ENCODE measurements at places on chromosomes 7 and 10.

GRCh38 chr10:85979598-85979997, 387.0 kb downstream of the GRID1 start:
- DNase-seq = no peak

GRCh38 chr10:58573144-58573543, 60.5 kb downstream of the BICC1 start:
- no peak for DNase-seq

GRCh38 chr10:123742751-123743440, 76.7 kb downstream of the GPR26 start:
- no peak for DNase-seq

DNA sequence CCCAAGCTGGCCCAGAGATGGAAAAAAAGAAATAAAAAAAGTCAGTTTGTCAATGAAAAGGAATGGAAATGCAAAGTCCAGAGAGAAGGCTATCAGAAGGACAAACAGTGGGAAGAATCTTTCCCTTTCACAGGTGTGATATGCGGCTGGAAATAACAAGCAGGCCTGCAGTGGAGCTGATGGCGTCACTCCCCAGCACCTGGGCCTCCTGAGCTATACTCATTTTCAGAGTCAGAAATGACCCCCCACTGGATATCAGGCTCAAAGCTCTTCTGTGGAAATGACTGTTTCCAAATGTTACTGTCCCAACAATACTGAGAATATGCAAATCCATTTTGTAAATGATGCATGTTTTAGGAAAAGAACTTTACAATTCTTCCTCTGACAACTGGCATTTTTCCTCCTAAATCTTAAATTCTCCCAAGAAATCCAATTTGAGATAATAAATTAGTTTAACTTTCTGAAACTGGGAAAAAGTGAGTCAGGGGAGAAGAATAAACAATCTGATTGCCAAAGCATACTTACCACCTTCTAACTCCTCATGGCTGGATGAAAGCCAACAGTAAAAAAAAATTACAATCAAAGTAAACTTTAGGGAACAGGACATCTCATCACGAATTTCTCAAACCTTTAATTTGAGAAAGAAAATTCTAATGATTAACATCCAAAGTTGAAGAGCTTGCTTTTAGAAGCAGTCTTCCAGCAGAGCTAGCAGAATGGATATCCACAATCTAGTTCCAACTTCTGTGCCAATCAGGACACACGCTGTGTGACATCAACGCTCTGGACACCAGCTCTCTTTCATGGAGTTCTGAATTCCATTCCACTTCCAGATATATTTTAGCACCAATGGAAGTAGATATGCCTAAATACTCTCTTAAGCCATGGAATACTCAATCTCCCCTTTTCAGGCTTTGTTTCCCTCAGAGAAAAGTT, 5.3 kb upstream of the CUZD1 start:
- no peak for DNase-seq

GRCh38 chr10:99560277-99561126, 27.8 kb downstream of the NKX2-3 start:
- DNase-seq = no peak

DNA sequence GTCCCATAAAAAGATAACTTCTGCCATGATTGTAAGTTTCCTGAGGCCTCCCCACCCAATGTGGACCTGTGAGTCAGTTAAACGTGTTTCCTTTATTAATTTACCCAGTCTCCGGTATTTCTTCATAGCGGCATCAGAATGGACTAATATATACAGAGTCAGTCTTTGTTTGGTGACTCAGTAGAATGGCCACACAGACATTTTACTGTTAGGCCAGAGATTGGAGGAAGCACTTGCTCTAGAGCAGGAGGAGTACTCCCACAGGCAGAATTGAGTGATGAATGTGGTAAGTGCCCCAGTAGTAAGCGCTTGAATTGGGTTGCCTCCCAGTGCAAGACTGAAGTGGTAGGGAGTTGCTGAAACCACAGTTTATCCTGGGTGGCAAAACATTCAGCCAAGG, 149.5 kb upstream of the SMIM30 start:
- DNase-seq = no peak

- DNase-seq = no peak
These were observed 90.2 kb upstream of the CACUL1 start for GRCh38 chr10:118844731-118845521.

- no peak for DNase-seq
These were observed 16.5 kb downstream of the BICC1 start for GRCh38 chr10:58529077-58529728.

DNA sequence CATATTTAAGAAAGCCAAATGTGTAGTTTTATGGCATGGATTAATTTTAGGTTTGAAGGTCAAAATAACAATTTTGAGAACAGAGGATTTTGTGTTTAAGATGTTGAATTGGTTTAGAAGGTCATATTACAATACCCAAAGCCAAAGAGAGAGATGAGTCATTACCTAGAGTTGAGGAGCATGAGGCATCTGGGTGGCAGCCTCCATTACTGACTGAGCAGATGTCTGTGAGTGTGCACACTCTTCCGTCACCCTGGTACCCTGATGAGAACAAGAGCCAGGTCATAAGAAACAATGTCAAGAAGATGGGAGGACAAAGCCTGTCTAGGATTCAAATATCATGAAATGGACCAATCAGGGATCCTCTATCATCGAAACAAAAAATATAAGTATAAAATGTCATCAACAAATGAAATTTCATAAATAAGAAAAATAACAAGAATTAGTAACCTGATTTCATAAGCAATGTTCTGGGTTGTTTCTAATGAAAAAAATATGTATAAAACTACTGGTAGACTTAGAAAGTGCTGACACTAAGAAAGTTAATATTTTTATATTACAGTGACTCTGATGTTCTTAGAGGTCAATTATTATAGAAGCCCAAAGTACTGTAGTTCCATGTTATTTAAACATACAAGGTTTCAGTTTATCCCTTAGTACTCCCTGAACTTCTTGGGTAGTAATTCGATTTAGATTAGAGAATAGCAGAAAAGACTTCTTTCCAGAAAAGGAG, 20.0 kb downstream of the CUBN start:
- DNase-seq = no peak

GRCh38 chr10:104036518-104037260, 49.0 kb downstream of the COL17A1 start:
- DNase-seq = no peak

DNA sequence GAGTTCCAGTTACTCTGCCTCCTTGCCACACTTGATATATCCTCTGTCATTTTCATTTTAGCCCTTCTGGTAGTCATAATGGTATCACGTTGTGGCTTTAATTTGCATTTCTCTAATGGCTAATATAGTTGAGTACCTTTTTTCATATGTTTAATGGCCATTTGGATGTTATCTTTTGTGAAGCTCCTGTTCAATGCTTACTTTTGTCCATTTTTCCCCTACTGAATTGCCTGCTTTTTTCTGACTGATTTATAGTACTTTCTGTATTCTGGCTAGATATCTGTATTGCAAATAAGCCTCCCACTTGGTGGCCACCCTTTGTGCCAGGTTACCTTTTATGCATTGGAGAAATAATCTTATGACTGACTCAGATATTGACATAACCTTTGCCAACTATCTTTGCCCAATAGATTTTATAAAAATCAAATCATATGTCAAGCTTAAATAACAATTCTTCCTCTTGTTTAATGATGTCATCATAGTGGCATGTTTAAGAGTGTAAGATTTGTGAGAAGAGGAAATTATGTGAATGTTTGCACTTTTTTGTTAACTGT, 50.6 kb downstream of the PRPF18 start:
- no peak for DNase-seq

DNA sequence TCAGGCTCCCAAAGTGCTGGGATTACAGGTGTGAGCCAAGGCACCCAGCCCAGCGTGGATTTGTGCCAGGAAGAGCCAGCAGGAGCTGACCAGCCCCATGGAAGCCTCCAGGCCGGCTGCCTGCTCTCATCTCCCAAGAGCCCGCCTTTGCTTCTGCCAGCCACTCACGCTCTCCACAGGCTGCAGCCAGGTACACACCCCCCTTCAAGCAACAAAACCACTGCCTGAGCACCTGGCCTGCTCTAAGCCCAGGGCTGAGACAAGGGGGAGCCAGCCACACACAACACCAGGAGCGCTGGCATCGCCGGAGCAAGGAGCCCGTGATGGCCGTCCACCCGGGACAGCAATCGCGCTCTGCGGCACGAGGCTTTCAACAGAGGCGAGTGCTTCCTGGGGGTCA, 34.5 kb downstream of the MAD1L1 start:
- DNase-seq = no peak

DNA sequence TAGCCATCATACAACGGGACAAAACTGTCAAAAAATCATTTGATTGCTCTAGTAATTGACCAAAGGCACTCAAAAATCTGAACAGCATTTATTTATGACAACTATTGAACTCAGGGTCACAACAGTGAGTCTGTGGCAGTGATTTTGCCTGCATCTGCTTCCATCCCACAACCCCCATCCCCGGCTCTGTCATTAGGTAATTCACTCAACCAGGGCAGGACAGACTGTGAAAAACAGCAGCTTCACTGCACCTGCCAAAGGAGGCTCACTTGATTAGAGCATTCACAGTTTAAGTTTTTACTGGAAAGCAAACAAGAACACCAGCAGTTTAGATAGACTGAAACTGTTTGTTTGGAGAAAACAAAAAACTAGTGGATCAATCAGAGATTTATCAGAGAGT, 22.2 kb downstream of the NRCAM start:
- no peak for DNase-seq

DNA sequence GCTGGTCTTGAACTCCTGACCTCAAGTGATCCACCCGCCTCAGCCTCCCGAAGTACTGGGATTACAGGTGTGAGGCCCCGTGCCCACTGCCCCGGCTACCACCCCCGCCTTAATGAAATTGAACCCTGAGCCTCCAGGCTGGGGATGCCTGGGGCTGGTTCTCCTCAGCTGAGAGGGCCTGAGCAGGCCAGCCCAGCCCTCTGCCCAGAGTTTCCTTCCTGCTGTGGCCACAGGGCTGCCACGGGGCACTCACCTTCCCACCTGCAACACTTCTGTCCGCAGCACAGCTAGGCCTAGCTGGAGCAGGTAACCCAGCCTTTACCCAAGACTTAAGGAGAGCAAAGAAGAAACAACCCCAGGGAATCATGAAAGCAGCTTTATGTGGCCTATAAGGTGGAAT, 78.1 kb upstream of the ANLN start:
- no peak for DNase-seq

DNA sequence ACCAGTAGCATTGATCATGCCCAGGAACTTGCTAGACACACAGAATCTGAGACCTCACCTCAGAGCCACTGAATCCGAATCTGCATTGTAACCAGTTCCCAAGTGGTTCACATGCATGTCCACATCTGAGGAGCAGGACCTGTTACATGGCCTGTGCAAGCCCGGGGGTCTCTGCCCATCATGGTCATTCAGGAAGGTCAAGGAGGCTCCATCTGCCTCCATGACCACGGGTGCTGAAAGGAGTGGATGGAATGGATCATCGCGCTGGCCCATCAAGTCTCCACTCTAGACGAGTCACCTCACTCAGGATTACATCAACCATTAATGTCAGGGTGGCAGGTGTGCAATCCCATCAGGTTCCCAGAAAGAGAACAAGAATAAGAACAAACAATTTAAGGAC, 85.8 kb upstream of the ADAM12 start:
- no peak for DNase-seq

GRCh38 chr10:122875843-122876466, 3.4 kb downstream of the FAM24B start:
- no peak for DNase-seq

DNA sequence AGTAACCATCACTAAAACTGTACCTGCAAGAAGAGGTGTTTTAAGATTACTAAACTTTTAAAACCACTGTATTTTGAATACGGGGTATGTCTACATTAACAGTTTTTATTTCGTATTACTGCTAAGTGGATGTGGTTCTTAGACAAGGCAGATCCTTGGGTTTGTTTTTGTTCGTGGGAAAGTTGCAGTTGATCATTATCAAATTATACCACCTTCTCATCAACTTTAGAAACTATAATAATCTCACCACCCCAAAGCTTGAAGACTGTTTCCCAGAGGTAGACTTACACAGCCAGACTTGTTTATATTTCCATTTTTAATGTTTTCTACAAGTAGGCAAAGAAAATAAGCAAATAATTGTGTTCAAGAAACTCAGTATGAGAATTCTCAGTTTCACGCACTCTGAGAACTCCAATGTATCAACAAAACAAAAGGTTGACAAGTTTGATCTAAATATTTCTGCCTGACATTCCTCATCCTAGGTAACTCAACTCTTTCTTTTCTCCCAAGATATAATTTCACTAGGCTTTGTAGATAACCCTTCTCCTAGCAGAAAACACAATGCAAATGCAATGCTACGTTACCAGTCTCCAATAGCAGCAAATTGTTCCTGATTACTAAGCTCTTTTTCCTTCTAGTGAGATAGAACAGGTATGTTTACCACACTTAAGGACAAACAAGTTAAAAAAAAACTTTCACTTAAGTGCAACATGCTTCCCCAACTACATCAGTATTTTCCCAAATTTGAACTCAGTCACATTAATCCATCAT, 36.0 kb downstream of the IGF2BP3 start:
- no peak for DNase-seq

DNA sequence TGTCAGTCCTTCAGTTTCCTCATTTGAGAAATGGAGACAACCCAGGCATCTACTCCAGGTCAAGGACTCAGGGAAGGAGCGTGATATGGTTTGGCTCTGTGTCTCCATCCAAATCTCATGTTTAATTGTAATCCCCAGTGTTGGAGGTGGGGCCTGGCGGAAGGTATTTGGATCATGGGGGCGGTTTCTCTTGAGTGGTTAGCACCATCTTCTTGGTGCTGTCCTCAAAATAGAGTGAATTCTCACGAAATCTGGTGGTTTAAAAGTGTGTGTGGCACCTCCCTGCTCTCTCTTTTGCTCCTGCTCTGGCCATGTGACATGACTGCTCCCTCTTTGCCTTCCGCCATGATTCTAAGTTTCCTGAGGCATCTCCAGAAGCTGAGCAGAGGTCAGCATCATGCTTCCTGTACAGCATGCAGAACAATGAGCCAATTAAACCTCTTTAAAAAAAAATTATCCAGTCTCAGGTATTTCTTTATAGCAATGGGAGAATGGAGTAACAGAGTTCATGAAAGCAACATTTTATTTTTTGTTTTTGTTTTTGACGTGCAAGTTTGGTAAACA, 30.0 kb downstream of the ARHGAP22 start:
- no peak for DNase-seq

- DNase-seq = no peak
These were observed 3.1 kb downstream of the CNPY1 start for GRCh38 chr7:155543011-155543876.

GRCh38 chr7:133139350-133139749, 57.5 kb upstream of the CHCHD3 start:
- no peak for DNase-seq

DNA sequence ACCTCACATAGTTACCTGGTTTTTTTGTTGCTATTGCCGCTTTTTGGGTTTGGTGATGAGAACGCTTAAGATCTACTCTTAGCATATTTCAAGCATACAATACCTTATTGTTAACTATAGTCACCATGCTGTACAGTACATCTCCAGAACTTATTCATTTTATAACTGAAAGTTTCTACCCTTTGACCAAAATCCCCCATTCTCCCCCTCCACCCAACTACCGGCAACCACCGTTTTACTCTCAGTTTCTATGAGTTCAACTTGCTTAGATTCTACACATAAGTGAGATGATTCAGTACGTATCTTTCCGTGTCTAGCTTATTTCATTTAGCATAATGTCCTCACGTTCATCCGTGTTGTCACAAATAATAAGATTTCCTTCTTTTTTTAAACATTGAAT, 86.7 kb upstream of the IL6 start:
- no peak for DNase-seq

- no peak for DNase-seq
These were observed 6.8 kb downstream of the HSPA14 start for GRCh38 chr10:14844948-14845347.

Data from stimulated activated CD4-positive, alpha-beta T cell treated with anti-CD3 and anti-CD28 coated beads, Interleukin-4, amount 100 ng/mL, for 4 hours (primary cell).